HEK293T (cell line): ENCODE measurements at places on chromosomes 12 and 14.

GRCh38 chr12:49092086-49092815 lies 2.4 kb downstream of the DHH start:
- DNase-seq = peak; percentile 58

- DNase-seq = no peak
These were observed 12.2 kb downstream of the CAPZA3 start for GRCh38 chr12:18750085-18750484.

DNA sequence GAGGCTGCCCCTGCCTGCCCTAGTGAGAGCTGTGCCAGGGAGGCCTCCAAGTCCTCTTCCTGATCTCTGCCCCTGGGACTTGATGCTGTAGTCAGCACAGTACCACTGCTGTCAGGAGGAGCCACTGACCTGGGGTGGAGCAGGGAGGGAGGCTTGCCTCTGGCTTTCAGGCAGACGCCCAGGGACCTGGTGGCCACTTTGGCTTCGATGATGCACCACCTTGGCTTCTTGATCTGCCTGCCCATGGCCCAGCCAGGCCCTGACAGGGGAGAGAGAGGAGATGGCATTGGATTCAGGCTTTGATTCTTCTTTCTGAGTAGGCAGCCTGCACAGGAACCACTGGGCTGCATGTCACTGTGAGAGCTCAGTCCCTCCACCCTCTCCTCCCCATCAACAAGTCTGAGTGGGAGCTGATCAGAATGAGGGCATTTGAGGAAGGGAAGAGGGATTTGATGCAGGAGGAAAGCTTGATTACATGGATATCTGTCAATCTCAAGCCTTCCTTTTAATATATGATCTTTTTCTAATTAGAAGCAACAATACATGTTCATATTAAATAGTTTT lies 24.7 kb downstream of the TMEM63C start:
- no peak for DNase-seq

- no peak for DNase-seq
These were observed 22.8 kb upstream of the IGF1 start for GRCh38 chr12:102503056-102503681.

GRCh38 chr12:42962384-42962783 lies 372.8 kb upstream of the PRICKLE1 start:
- DNase-seq = no peak

DNA sequence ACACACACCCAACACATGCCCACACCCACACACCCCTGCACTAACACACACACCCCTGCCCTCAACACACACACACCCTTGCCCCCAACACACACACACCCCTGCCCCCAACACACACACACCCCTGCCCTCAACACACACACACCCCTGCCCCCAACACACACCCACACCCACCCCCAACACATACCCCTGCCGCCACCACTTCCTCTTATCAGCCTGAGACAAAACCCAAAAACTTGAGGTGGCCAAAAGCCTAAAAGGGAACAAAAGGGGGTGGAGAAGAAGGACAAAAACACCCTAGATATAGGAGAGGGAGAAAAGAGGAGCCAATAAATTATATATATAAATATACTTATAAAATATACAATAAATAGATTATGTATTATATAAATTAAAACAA lies 9.1 kb upstream of the DEGS2 start:
- no peak for DNase-seq

DNA sequence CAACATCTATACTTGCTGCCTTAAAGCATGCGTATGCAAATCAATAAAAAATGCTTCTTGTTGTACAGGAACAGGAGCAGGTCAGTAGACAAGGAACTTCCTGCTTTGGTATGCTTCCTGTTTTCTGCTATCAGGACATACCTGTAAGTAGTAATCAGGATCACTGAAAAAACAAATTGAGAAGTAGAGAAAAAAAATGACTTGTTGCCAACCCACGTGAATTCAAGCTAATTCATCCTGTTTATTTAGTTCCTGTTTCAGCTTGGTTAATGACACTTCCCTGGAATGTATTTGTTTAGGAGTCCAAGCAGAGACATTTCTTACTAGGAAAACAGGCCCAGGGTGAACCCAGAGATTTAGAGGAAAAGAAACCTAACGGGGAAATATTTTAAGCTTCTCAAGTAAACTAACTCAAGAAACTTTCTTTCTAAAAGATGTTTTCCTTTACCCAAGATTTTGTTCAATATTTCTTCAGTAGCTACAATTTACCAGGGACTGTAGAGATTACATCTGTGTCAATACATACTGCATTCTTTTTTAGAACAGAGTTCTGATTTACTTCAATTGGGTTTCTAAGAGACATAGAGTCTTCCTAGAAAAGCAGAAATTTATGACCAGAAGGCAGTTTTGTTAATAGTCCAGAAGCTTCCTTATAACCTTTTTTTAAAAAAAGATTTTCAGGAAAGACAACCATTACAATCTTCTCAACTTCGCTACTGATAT lies 124.2 kb downstream of the PAWR start:
- no peak for DNase-seq

- no peak for DNase-seq
These were observed 13.6 kb downstream of the ADCY6 start for GRCh38 chr12:48775299-48775698.

DNA sequence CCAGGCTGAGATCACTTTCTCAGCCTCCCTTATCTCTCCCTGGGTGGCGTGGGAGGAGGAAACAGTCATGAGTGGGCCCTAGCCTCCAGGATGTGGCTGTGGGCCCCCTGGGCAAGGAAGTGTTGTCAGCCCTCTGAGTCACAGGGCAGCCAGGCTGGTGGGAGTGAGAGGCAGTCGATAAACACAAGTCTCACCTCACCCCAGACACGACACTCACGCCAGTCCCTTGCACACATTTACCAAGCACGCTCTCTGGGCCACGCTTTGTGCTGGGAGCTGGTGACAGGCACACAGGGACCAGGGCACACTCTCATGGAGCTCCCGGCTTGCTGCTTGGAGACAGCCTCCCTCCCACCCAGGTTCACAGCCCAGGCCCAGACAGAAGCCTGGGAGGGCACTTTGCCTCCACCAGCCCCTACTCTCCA lies 1.9 kb upstream of the KRT79 start:
- no peak for DNase-seq

DNA sequence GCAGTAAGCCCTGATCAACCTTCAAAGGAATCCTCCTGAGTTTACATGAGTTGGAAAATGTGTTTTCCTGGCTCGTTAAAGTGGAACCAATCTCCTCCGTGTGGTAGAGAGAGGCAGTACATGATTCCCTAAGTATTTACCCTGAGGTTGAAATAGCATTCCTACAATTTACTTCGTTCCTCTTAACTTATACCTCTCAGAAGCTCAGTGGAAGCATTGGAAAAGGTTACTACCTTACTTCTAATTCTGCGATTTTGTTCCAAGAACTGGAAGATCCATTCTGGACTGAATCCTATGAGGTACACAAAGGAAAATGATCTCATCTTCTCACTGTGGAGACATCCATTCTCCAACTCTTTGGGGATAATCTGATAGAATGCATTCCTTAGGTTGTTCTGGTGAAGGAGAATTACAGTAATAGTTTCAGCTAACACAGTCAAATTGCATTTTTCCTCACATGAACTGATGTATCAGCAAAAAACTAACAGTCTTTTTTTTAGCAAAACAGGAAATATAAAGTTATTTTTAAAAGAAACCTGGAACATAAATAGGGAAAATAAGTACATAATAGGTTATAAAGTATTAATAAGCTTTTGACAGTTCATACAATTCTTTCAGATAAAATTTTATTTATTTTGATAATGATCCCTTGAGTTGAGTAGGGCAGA lies 475.6 kb downstream of the PDZRN4 start:
- peak; percentile 46 for DNase-seq

DNA sequence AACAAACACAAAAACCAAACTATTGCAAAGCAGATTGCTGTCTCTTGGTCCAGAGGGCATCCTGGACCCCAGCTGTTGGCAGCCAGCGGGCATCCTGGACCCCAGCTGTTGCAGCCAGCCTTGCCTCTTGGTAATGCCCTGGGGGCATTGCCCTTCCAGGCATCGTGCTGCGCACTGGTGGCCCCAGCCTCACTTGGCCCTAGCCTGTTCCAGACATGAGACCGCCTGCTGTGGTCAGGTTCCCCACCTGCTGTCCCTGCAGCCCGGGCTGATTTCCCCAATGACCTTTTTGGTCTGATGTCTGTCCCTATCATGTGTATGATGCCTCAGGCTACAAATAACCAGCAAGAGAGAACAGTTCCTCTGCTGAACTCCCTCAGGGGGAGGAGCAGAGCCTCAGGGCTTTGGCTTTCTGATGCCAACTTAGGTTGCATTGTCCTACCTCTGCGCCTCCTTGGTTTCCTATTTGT lies 20.8 kb downstream of the MLXIP start:
- DNase-seq = no peak

GRCh38 chr12:1350934-1351240 lies 243.5 kb downstream of the FBXL14 start:
- no peak for DNase-seq
